Natural killer cell treated with Interleukin-12 subunit alpha and Interleukin-12 subunit beta and Interleukin-15 and Interleukin-18, amount 100 ng/mL, for 72 hours (primary cell): ENCODE measurements at places on chromosomes 5 and 9. TPM values are rescaled to one million over a fixed set of nuclear protein-coding genes. Genes with fewer than 3 reads are reported as not detected.

The PAPPA gene
- not detected for total RNA-seq

The FOXE1 gene
- total RNA-seq = not detected

The BRD8 gene
- total RNA-seq = 45.9 TPM

The SERF1B gene
- total RNA-seq = 13.0 TPM

The GARIN3 gene
- total RNA-seq = not detected

GRCh38 chr5:129003232-129003631 is 37.9 kb downstream of the SLC27A6 start:
- DNase-seq = no peak

GRCh38 chr5:136853971-136854370 is 488.6 kb upstream of the TRPC7 start:
- DNase-seq = no peak

DNA sequence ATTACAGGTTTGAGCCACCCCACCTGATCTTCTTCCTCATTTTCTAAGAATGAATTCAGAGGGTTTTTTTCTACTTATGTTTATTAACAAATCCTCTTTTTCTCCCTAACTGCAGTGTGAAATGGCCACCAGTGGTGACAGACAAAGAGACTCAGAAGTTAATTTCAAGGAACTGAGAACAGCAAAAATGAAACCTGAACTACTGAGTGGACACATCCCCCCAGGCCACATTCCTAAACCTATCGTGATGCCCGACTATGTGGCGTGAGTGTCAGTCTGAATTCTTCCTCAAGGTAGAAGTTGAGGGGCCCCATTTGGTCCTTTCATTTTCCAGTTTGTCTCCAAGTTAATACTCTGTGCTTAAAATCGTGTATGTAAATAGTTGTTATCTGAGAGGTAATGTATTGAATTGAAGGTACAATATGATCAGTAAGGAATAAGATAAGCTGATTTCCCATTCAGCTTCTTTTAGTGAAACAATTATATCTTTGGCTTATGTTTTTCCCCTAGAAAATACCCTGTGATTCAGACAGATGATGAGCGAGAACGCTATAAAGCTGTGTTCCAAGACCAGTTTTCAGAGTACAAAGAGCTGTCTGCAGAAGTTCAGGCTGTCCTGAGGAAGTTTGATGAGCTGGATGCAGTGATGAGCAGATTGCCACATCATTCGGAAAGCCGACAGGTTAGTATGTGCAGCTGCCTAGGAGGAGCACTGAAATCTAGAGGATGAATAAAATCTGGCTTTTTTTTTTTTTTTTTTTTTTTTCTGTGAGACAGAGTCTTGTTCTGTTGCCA is 17.7 kb downstream of the MARVELD2 start:
- DNase-seq = no peak

- DNase-seq = no peak
Measured at GRCh38 chr5:137622850-137623249, 113.0 kb downstream of the KLHL3 start.

DNA sequence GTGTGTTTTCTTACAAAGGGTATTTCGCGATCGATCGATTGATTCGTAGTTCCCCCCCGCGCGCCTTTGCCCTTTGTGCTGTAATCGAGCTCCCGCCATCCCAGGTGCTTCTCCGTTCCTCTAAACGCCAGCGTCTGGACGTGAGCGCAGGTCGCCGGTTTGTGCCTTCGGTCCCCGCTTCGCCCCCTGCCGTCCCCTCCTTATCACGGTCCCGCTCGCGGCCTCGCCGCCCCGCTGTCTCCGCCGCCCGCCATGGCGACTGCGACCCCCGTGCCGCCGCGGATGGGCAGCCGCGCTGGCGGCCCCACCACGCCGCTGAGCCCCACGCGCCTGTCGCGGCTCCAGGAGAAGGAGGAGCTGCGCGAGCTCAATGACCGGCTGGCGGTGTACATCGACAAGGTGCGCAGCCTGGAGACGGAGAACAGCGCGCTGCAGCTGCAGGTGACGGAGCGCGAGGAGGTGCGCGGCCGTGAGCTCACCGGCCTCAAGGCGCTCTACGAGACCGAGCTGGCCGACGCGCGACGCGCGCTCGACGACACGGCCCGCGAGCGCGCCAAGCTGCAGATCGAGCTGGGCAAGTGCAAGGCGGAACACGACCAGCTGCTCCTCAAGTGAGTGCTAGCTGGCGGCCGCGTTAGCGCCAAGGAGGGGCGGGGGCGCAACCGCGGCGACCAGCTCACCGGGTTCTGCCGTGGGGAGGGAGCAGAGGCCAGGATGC is 480 bp downstream of the LMNB1 start:
- DNase-seq = peak; percentile 75

DNA sequence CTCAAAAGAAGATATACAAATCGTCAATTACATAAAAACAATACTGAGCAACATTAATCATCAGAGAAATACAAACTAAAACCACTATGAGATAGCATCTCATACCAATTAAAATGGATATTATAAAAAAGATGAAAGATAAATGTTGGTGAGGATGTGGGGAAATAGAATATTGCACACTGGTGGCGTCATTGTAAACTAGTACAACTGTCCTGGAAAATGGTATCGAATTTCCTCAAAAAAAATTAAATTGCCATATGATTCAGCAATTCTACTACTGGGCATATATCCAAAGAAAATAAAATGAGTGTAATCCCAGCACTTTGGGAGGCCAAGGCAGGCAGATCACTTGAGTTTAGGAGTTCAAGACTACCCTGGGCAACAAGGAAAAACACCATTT is 326.0 kb upstream of the FTMT start:
- no peak for DNase-seq

GRCh38 chr5:127909066-127909465 is 174.5 kb upstream of the SLC12A2 start:
- DNase-seq = no peak

DNA sequence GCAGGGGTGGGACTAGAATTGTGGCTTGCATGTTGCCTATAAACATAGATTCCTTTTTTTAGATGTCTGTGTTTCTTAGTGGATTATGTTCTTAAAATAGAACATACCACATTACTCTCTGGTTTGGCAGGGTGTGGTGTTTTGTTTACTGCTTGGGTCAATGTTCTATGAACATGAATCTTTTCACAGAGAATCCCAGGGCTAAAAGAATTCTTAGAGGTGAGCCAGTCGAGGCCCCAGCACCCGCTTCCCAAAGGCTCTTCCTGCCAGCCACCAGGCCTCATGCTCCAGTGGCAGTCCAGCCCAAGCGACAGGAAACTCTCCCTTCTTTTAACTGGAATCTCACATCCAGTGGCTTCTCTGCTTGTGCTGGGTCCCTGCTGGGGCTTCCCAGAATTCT is 126.6 kb downstream of the C9orf152 start:
- DNase-seq = no peak

DNA sequence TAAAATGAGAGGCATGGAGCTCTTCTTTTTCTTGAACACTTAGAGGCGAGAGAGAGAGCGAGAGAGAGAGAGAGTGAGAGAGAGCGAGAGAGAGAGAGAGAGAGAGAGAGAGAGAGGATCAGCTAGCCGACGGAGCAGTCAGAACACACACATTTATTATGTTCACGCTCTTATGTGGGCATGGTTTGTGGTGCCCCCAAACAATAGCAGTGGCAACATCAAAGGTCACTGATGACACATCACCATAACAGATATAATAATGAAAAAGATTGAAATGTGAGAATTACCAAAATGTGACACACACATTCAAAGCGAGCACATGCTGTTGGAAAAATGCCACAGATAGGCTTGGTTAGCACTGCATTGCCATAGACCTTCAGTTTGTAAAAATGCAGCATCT is 116.1 kb downstream of the KDM4C start:
- no peak for DNase-seq
